Stimulated activated CD8-positive, alpha-beta memory T cell treated with anti-CD3 and anti-CD28 coated beads, Interleukin-7, amount 100 ng/mL, for 24 hours (primary cell): ENCODE measurements at places on chromosomes 11 and 22.

DNA sequence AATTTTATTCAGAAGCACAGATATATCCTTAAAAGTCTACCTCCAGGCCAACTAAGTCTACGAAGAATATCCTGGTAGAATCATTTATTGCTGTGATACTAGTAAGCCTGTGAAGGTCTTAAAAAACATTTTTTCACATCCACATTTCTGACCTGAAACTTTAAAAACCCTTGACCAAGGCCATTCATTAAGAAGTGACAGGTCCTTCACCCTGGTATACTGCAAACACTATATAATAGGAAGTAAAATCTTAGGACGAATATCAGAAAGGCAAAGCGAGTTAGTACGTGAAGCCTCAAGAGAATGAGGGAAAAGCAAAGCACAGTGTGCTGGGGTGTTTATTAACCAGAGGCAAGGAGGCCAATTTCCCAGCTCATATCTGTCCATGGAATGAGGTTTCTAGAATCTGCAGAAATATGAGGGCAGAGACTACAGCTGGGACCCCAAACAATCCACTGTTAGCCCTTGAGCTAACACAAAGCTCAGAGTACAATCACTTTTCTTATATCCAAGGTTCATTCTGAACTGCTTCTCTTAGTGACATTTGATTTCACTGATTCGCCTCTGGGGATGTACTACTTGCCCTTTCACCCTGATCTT lies 71.0 kb downstream of the AMBRA1 start:
- no peak for DNase-seq

DNA sequence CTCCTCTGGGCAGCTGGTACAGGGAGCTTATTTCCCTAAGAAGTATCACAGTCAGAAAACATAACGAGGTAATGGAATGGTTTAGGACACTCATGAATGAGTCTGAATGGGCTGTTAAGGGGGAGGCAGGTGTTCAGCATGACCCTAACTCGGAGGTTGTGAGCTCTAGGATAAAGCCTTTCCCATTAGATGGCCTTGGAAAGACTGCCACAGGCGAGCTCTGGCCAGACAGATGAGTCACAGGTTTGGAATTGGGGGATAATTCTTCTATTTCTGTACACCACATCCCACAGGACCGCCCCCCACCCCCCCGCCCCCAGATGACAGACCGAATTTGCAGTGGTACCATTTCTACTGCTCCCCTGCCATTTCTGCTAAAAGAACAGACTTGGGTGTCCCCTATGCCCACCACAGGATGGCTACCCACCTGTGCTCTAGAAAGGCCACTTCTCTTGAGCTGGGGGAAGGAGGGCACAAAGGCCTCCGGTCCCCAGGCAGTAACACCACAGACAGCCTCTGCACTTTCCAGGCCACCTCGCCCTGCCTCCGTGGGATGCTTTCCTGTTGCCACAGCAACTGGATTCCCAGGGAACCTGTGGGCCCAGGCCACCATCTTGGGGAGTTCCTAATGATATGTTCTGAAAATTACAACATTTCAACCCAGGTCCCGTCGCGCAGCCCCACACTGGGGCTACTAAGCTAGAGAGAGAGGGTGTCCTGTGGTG lies 76.7 kb downstream of the TRIM29 start:
- no peak for DNase-seq

DNA sequence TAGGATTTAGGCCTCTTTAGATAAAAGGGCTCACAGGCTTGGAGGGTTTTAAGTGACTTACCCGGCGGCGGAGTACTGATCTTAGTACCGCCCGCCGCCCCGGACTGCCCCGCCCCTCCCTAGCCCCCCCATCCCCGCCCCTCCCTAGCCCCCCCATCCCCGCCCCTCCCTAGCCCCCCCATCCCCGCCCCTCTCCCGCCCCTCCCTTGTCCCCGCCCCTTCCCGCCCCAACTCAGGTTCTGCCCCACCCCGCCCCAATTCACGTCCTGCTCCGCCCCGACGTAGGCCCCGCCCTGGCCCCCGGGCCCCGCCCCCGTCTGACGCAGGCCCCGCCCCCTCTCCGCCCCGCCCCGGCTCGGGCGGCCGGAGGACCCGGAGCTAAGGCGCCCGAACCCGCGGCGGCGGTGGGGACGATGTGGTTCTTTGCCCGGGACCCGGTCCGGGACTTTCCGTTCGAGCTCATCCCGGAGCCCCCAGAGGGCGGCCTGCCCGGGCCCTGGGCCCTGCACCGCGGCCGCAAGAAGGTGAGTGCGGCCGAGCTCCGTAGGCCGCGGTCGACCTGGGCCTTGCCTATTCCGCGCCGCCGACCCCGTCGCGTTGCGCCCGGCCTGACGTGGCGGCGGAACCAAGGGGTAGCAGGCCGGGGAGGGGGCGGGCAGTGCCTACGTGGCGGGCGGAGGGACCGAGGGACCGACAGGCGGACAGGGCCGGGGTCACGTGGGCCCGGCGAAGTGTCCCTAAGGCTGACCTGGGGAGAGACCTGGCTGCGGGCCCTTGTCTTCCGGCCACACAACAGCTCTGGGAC lies at the start of gene SCYL1:
TSS of gene SCYL1 (plus strand) at position 343 of the 805 bp plus-strand sequence. CDS start at position 414, 71 bp downstream.
- DNase-seq, result peak; percentile 53

DNA sequence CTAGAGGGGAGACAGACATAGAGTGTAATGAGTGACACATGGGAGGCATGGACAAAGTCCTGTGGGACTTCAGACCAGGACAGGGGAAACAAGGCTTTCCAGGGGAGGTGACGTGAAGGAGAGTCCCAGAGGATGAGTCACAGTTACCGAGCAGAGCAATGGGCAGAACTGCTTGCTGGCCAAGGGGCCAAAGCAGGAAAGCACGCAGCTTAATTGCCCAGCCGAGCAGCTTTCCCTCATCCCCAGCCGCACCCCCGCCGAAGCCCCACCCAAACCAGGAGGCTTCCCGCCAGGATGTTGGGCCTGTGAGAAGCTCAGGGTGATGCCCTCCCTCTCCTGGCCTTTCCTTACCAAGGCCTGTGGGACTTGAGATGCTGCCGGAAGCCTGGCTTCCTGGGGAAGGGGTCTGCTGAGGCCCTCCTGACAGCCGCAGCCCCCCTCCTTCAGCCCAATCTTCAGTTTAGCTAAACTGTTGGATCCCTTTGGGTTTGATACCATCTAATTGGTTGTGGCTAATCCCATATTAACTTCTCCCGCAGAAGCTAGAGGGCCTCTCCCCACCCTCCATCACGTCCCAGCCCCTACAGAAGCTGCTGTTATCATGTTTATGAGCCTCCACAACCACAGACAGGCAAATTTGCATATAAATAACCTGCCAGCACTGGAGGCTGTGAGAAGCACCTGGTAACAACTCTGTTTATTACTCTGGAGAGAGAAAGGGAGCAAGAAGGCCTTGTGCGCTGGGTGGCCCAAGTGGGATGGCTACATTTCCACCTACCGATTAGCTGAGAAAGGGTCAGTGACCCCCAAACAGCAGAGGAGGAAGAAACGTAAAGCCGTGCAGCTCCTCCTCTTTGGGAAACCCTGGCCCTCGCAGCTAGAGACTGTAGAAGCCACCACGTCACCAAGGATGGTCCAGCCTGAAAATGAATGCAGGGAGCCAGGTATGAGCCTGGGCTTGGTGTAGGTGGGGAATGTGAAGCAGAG lies 80.0 kb downstream of the TRIM29 start:
- DNase-seq, result no peak

- no peak for DNase-seq
These were observed 89.1 kb upstream of the RTL6 start for GRCh38 chr22:44586999-44587736.

GRCh38 chr11:90847268-90847886 lies 624.5 kb upstream of the CHORDC1 start:
- DNase-seq, result no peak

GRCh38 chr11:70519117-70519516 lies 120.8 kb downstream of the CTTN start:
- no peak for DNase-seq
